Thyroid gland (tissue), 4 donors: ENCODE measurements at places on chromosomes 5 and 9. TPM values are rescaled to one million over a fixed set of nuclear protein-coding genes. Genes with fewer than 3 reads are reported as not detected.

The HEMGN gene
- not detected for total RNA-seq

The ANKRD31 gene
- total RNA-seq = 0.42 TPM

The SEMA5A gene
- 8.4 TPM for total RNA-seq

The C5orf63 gene
- 4.9 TPM for total RNA-seq

The ENC1 gene
- 4.3 TPM for total RNA-seq

The MAPKAP1 gene
- 87.1 TPM for total RNA-seq

The DOCK8 gene
- total RNA-seq = 13.9 TPM

The PDE4D gene
- total RNA-seq = 24.6 TPM

The MAMDC2 gene
- total RNA-seq = 18.4 TPM

The SNAPC4 gene
- total RNA-seq = 7.0 TPM

The ELL2 gene
- 77.6 TPM for total RNA-seq

The DPH7 gene
- 39.1 TPM for total RNA-seq

The HTR4 gene
- not detected for total RNA-seq

The JAKMIP2 gene
- total RNA-seq = 0.49 TPM

The POLR3G gene
- 1.0 TPM for total RNA-seq

DNA sequence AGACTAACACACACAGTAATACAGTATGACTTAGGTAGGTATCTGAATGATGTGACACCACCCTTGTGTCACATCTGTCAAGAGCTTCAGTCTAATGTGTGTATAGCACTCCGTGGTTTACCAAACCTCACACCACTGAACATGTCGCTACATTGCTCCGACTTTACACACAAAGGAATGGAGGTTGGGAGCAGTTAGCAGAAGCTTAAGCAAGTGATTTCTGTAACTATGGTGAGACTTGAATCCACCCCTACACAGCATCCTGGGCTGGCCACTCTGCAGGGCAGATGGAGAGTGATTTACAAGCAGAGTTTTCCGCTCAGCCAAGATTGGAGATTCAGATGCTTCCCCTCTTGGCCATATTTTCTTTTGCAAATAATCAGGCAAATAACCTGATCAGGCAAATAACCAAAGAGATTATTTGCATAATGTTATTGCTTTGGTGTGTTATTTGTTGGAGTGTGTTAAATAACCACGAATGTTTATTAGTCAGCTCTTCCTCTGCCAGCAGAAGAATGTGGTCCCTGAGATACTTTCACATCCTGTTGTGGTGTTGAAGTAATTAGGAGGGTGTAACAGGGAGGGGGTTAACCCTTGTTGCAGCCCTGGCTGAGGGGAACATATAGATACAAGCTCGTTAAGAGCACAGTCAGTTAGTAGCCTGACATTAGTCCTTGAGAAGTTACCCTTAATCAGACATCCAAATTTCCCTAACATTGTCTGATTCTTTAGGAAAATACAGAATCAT is 92.8 kb downstream of the SNX18 start:
- no peak overlapping the region for H3K27ac ChIP-seq
- H3K4me1 ChIP-seq = peaks cover 9% of the 10 kb centered on the region
- no peak overlapping the region for H3K4me3 ChIP-seq
- H3K36me3 ChIP-seq = no peaks in the 10 kb centered on the region
- no peak for DNase-seq

DNA sequence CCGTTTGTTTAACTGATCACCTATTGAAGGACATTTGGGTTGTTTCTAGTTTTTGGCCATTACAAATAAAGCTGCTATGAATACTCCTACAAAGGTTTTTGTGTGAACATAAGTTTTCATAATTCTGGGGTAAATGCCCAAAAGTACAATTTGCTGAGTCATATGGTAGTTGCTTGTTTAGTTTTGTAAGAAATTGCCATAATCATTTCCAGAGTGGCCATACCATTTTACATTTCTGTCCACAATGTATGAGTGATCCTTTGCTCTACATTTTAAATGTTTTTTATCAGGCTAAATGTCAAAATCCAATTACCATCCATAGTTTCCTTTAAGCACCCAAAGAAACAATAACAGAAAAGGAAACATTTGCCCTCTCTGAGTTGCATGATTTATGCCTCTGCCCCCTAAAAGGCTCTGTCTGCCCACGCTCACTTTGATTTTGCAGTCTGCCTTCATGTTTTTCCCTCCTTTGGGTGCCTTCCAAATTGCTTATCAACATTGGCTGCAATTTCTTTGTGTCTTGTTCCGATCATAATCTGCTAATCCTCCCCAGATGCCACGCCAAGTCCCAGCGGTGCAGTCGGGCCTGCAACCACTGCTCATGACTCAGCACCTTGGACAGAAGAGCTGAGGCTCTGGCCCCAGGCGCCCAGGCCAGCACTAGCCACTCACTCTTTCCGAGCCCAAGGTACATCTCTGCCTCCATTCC is 339.2 kb downstream of the PIK3R1 start:
- H3K36me3 ChIP-seq = no peaks in the 10 kb centered on the region
- H3K27me3 ChIP-seq = no peaks in the 10 kb centered on the region
- peak; percentile 32 for DNase-seq
- peaks cover 7% of the 10 kb centered on the region for H3K4me1 ChIP-seq
- H3K4me3 ChIP-seq = no peak overlapping the region

GRCh38 chr5:956941-957747 is 51.5 kb upstream of the NKD2 start:
- no peak overlapping the region for H3K4me3 ChIP-seq
- no peaks in the 10 kb centered on the region for H3K27me3 ChIP-seq
- H3K36me3 ChIP-seq = no peaks in the 10 kb centered on the region
- peaks cover 8% of the 10 kb centered on the region for H3K4me1 ChIP-seq

- H3K27me3 ChIP-seq = peaks cover 3% of the 10 kb centered on the region
- H3K36me3 ChIP-seq = no peaks in the 10 kb centered on the region
- peaks cover 6% of the 10 kb centered on the region for H3K4me1 ChIP-seq
- H3K4me3 ChIP-seq = no peak overlapping the region
These were observed 20.6 kb upstream of the PTGES start for GRCh38 chr9:129773262-129774048.

- DNase-seq = no peak
- H3K27ac ChIP-seq = no peak overlapping the region
- no peak overlapping the region for H3K4me3 ChIP-seq
- no peaks in the 10 kb centered on the region for H3K27me3 ChIP-seq
These were observed 339.7 kb downstream of the NTRK2 start for GRCh38 chr9:85009251-85009650.

DNA sequence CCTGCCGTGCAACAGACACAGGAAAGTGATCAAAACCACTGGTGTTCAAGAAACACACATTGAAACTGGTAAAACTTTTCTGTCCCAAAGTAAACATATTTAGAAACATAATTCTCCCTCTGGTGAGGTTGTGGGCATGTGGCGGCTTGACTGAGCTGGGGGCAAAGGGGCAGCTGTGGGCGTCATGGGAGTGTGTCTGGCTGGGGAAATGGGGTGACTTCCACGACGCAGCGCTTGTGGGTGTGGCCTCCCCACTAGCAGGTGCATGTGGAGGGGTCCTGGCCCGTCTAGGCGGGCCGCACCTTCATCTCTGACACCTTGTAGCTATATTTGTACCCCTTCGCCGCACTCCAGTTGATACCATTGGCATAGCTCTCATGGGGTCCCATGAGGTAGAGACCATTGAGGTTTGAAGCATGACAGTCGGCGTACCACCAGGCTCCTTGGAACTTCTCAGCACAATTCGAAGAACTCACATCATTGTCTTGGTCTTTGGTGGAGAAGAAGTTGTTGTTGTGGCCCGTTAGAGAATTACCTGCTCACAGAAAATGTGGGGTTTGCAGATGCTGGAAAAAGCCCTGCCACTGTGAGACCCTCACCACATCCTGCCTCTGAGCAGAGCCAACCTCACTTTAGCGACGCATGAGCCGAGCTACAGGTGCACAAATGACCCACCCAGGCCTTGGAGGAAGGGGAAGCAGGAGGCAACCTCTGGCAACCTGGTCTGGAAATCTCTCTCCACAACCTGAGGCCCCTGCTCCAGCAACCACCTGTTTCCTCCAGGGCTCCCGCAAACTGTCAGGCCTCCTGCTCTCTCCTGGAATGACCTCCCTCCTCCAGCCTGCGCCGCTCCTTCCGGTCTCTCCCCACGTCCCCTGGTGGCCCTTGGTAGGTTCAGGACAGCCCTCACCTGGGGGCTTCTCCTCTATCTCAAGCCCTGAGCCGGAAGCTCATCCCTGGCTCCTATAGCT is 7.9 kb downstream of the FCN1 start:
- no peaks in the 10 kb centered on the region for H3K36me3 ChIP-seq
- H3K4me1 ChIP-seq = no peaks in the 10 kb centered on the region
- H3K27ac ChIP-seq = no peak overlapping the region

DNA sequence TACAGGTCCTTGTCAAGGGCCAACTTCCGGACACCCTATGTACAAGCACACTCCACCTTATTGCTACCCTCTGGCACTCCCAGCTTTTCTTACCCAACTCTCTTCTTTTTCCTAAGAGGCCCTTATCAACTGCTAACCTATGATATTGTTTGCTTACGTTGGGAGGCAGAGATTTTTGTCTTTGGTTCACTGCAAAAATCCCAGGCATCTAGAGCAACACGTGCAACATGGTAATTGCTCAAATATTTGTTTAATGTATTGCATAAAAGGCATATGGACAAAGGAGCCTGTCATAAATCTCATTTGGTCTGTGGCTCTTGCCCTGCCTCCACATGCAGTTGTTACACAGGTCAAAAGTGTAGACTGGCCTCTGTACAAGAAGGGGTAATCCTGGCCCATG is 35.8 kb upstream of the ATP10B start:
- no peak for DNase-seq
- H3K4me3 ChIP-seq = no peak overlapping the region
- no peaks in the 10 kb centered on the region for H3K36me3 ChIP-seq

- no peak overlapping the region for H3K27ac ChIP-seq
- no peak for DNase-seq
- no peaks in the 10 kb centered on the region for H3K4me1 ChIP-seq
- no peaks in the 10 kb centered on the region for H3K36me3 ChIP-seq
These were observed 42.2 kb upstream of the RIOK2 start for GRCh38 chr5:97225222-97225621.

- H3K4me3 ChIP-seq = no peak overlapping the region
- no peak overlapping the region for H3K27ac ChIP-seq
- H3K36me3 ChIP-seq = no peaks in the 10 kb centered on the region
These were observed 30.0 kb downstream of the PLPP7 start for GRCh38 chr9:131319486-131319885.

- DNase-seq = peak; percentile 72
- peaks cover 28% of the 10 kb centered on the region for H3K4me1 ChIP-seq
- peak overlapping the region; percentile 66 for H3K27ac ChIP-seq
- no peaks in the 10 kb centered on the region for H3K27me3 ChIP-seq
These were observed 577 bp downstream of the AP3S1 start for GRCh38 chr5:115842089-115842935.

DNA sequence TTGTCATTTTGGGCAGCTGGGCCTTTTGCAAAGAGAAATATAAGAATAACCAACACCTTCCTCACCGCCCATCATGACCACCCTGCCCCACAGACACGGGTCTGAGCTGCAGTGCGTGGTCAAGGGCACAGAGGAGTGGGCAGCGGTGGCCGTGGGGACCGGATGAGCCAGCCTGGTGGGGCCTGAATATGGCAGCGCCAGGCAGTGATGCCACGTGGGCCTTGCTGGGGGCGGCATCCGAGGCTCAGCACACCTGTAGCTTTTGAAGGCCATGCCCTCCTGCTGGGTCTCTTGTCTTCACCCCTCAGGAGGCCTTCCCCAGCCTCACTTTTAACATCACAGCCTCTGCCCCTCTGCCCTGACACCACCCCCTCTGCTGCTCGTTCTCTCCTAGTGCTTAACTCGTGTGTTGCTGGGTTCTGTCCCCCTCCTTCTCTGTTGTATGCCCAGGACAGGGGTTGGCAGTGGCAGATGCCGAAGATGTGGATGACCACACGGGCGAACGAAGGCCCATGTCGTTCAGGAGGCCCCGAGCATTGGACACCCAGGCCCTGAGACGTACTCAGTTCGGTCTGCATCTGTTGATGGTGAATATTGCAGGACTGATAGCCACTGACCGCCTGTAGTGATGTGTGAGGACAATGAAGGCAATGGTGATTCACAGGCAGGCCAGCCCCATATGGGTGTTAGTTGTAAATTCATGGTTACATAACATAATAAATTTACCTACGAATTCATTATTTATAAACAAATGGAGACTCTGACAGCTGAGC is 46.0 kb downstream of the AHRR start:
- H3K27ac ChIP-seq = no peak overlapping the region
- H3K36me3 ChIP-seq = no peaks in the 10 kb centered on the region
- H3K4me3 ChIP-seq = no peak overlapping the region
- no peaks in the 10 kb centered on the region for H3K4me1 ChIP-seq
- no peak for DNase-seq

DNA sequence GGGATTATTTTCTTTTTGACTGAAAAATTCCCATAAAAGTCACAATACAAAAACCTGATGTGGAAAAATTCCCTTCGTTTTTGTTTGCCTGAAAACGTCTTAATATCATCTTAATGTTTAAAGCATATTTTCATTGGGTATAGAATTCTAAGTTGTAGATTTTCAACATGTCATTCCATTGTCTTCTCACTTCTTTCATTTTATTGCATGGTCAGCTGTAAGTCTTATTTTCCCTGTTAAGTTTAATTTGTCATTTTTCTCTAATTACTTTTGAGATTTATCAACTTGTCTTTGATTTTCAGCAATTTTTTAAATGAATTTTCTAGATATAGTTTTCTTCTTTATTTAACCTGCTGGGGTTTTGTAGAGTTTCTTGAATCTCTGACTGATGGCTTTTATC is 131.7 kb downstream of the FBXO38 start:
- no peak for DNase-seq
- no peak overlapping the region for H3K4me3 ChIP-seq
- no peaks in the 10 kb centered on the region for H3K36me3 ChIP-seq
- H3K27me3 ChIP-seq = no peaks in the 10 kb centered on the region

- peak overlapping the region; percentile 24 for H3K27ac ChIP-seq
- no peak overlapping the region for H3K4me3 ChIP-seq
- DNase-seq = peak; percentile 74
- H3K36me3 ChIP-seq = no peaks in the 10 kb centered on the region
- no peaks in the 10 kb centered on the region for H3K27me3 ChIP-seq
These were observed 68.8 kb downstream of the ZNF608 start for GRCh38 chr5:124677374-124678351.

DNA sequence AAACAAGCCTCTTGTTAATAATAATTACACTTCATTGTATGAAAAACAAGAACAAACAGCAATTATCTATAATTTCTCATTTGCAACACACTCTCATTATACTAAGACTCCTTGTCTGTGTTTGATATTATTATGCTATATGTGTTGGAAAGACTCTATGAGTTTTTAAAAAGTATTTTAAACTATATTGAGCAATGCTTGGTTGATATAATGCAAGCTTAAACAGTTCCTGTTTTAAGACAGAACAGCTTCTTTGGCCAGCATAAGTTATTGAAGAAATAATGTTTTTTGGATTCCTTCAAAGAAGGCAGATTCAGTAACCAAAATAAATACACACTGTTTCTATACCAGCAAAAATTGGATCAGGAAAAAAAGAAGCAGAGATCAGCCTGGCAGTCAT is 871.4 kb downstream of the MAT2B start:
- no peak overlapping the region for H3K27ac ChIP-seq
- H3K4me1 ChIP-seq = peaks cover 2% of the 10 kb centered on the region
- no peaks in the 10 kb centered on the region for H3K36me3 ChIP-seq
- DNase-seq = no peak
- no peaks in the 10 kb centered on the region for H3K27me3 ChIP-seq
- H3K4me3 ChIP-seq = no peak overlapping the region
